Osteoblast (primary cell): ENCODE measurements at places on chromosomes 11 and 22. TPM values are rescaled to one million over a fixed set of nuclear protein-coding genes. Genes with fewer than 3 reads are reported as not detected.
A peak's percentile ranks its signal among the peaks of the same experiment; 100 is the strongest.

DNA sequence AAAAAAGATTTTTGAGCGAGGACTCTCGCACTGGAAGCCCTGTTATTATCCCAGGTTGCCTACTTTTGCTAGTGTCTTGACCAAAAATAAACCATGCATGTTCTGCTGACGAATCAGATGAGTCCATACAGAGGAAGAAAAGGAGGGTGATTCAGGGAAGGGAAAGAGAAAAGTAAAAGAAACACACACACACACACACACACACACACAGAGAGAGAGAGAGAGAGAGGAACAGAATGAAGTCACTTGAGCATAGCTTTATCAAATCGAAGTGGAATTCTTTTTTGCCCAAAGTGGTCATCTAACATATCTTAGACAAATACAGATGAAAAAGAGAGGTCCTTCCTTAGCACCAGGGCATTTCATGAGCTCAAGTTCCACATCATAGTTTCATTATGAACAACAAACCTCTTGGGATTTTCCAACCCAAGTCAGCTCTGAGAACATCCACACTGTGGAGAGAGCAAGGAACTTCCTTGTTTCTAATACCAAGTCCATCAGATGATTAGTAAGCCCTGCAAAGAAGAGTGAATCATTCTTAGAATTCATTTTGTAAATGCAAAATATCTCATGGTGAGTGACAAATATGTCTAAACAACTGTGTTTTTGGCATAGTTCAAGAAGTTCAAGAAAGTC lies 7.7 kb upstream of the MMP12 start:
- H3K4me3 ChIP-seq = no peak overlapping the region
- H3K27me3 ChIP-seq = no peaks in the 10 kb centered on the region
- H3K4me1 ChIP-seq = peaks cover 22% of the 10 kb centered on the region
- peak; percentile 69 for DNase-seq

- DNase-seq = no peak
- no peaks in the 10 kb centered on the region for H3K27me3 ChIP-seq
- H3K36me3 ChIP-seq = peaks cover 28% of the 10 kb centered on the region
- peak overlapping the region; percentile 96 for H3K27ac ChIP-seq
- peaks cover 19% of the 10 kb centered on the region for H3K4me1 ChIP-seq
- H3K4me3 ChIP-seq = peak overlapping the region; percentile 95
These were observed 960 bp downstream of the TSSC4 start for GRCh38 chr11:2401436-2401984.

Gene NLRP6
- not detected in 2 replicates for total RNA-seq

DNA sequence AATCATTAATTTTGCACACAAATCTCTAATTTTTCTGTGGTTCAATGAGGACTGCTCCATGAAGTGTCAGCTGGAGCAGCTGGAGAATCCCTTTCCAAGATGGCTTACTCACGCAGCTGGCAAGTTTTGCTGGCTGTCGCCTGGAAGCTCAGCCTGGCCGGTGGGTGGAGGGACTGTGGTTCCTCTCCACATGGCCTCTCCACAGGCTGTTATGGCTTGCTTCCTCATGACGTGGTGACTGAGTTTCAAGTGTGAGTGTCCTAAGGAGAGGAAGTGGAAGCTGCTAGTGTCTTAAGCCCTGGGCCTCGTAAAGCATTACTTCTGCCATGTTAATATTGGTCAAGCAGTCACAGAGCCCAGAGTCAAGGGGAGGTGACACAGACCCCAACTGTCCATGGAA lies 14.0 kb upstream of the NRIP3 start:
- peak; percentile 62 for DNase-seq
- no peaks in the 10 kb centered on the region for H3K36me3 ChIP-seq
- H3K27me3 ChIP-seq = no peaks in the 10 kb centered on the region
- H3K4me3 ChIP-seq = no peak overlapping the region

GRCh38 chr22:27853424-27853823 lies 51.9 kb upstream of the MN1 start:
- H3K36me3 ChIP-seq = peaks cover 71% of the 10 kb centered on the region
- no peak for DNase-seq
- peaks cover 9% of the 10 kb centered on the region for H3K4me1 ChIP-seq
- H3K4me3 ChIP-seq = no peak overlapping the region
- H3K27ac ChIP-seq = no peak overlapping the region

Gene RHOG
- 13.3 and 17.0 TPM in 2 replicates for total RNA-seq

GRCh38 chr11:2549491-2549875 lies 104.7 kb downstream of the KCNQ1 start:
- H3K4me1 ChIP-seq = no peaks in the 10 kb centered on the region
- no peak overlapping the region for H3K27ac ChIP-seq
- no peak overlapping the region for H3K4me3 ChIP-seq
- peak; percentile 49 for DNase-seq
- peaks cover 12% of the 10 kb centered on the region for H3K27me3 ChIP-seq

DNA sequence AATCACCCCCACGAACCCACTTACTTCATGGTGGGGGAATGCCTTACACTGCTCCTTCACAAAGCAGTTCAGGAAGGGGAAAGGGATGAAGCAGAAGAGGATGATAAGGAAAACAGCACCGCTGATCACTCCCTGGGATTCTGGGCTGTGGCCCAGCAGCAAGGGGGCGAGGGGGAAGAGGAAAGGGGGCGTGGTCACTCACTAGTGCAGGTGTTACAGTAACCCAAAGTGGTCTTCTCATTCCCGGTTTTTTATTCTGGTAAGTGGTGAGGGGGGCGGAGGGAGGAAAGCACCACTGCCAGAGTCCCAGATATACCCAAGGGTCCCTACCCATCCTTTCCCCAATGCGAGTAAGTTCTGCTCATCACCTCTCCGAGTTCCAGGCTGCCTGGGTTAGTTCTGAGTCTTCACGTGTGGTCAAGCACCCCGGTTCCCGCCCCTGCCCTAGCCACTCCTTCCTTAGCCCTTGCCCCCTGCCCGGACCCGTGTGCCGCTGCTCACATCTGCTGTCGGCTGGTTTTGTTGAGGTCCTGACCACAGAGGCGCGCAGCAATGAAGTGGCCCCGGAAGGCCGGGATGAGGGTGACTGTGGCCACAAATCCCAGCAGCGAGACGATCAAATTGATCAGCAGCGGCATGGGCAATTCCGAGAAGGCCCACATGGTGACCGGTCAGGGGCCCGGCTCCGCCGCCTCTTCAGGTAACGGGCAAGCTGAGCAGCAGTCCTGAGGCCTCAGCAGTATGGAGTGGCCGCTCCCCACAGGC lies 477 bp downstream of the DPAGT1 start:
- no peaks in the 10 kb centered on the region for H3K27me3 ChIP-seq
- peaks cover 14% of the 10 kb centered on the region for H3K4me1 ChIP-seq
- peaks cover 24% of the 10 kb centered on the region for H3K36me3 ChIP-seq
- peak overlapping the region; percentile 95 for H3K27ac ChIP-seq
